ENCODE measurements at places on chromosomes 6 and 20.

- no peak for DNase-seq
Measured at GRCh38 chr6:5765141-5765760, 241.5 kb downstream of the NRN1 start.

GRCh38 chr6:105601541-105602236, 198.8 kb upstream of the PREP start:
- peak; percentile 99 for DNase-seq

DNA sequence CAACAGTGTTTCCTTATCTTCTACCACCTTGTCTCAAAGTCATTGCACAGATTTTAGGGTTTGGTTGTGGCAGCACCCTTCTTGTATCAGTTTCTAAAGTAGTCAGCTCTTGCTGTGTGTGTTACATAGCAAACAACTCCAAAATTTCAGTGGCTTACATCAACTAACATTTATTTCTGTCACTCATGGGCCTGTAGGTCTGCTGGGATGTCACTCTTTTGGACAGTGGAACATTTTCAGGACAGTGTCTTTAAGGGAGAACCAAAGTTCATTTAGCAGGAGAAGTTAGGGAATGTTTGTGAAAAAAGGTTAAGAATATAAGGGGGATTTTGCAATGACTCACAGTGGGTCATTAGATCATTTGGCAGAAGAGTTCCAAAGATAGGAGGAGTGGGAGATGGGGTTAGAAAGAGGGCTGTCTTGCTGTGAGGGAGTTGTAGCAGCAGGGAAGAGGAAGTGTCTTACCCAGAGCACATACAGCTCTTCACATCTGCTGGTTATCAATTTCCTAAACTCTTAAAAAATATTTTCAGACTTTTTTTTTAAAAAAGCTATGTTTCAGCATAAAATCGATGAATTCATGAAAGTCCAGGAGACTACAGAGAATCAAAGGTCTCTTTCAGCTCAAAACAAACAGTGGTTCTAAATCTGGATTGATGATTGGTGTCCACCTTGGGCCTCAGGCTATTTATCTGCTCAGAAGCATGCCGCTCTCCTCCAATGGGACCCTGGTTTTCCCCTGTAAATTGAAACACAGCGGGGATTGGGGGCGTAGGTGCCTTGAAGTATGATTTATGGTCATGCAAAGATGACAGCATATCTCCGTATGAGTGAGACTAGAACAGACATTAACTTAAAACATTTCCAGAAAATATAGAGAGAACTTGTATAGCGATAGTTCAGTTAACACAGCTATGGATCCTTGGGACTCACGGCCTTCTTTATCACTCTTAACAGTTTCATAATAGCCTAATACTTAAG, 117.3 kb downstream of the B3GAT2 start:
- peak; percentile 50 for DNase-seq

- no peak for DNase-seq
Measured at GRCh38 chr6:42051268-42051653, 937 bp downstream of the TAF8 start.

DNA sequence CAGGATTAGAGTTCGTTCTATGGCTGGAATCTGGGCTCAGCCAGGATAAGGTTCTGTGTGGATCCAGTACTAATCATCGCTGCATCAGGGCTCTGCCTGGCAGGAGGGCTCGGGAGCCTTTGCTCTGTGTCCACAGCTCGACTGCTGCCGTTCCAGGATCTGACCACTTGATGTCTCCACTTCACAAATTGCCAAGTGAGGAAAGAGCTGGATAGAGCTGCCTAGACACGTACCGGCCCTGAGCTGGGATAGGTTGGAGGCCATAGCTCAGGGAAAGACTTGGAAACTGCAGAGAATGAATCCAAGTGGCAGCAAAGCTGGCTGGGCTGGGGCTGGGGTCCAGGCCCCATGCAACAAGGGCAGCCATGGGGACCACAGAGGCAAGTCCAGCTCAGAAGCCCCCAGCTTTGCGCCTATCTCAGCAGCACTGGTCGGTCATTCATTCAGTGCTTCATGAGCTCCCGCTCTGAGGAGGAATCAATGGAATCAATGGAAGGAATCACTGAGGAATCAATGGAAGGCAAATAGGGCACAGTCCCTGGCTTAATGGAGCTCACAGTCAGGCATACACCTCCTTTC, 38.0 kb upstream of the TOP1 start:
- DNase-seq: peak; percentile 89

DNA sequence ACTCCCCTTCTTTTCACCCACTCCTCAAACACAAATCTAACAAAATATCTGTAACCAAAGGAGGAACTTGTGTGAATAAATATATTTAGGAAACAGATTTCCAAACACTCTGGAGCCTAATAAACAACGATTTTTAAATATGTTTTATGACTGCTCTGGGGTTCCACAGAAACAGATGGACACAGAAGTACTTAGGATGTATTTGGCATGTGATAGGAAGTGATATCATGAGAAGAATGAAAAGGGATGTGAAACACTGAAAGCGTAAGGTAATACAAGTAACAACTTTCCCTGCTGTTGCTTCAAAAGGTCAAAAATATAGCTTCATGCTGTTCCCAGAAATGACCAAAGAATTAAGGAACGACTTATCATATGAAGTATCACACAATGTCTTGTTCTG, 26.1 kb upstream of the ENPP1 start:
- DNase-seq: no peak

DNA sequence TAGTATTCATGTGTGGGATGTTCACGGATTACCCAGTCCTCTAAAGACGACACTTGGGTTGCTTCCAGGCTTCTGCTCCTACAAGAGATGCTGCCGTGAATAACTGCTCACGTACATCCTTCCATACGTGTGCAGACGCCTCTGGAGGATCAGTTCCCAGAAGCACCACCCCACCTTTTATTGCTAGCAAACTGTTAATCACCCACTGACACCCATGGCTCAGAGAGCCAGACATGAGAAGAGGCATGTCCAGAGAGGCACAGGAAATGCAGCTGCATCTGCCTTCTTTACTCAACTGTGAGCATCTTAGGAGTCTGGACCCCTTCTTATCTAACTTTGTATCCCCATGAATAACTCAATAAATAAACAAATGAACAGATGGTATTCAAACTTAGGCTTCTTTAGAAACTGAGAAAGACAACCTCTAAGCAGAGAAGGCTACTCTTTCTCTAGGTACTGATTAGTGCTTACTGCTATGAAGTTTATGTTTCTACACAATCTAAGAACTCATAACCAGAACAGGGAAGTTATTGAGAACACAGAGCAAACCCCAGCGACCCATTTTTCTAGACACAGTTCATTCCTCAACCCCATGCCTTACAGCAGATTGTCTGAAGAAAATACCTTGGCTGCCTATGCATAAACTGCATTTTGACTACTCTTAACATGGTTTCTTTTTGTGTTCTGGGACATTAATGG, 228.7 kb upstream of the RREB1 start:
- no peak for DNase-seq

DNA sequence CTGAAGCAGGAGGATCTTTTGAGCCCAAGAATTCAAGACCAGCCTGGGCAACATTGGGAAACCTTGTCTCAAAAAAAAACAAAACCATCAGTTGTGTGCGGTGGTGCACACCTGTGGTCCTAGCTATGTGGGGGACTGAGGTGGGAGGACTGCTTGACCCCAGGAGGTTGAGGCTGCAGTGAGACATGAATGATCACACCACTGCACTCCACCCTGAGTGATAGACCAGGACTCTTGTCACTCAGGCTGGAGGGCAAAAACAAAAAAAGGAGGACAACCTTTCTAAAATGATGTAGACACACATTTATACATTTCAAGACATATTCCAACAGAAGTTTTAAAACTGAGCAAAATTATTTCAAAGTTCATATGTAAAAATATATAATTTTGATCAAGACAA, 45.1 kb downstream of the NOL7 start:
- no peak for DNase-seq
